Liver (tissue), 10 donors: ENCODE measurements at places on chromosomes 7 and 10.

- no peak for DNase-seq
Observed at GRCh38 chr10:47269294-47269693, 30.7 kb upstream of the GDF10 start.

- DNase-seq, result no peak
Observed at GRCh38 chr7:43395351-43395750, 187.6 kb upstream of the STK17A start.

- no peak for DNase-seq
Observed at GRCh38 chr10:127776816-127777215, 39.8 kb downstream of the FOXI2 start.

- no peak for DNase-seq
Observed at GRCh38 chr7:75715864-75716263, 22.9 kb downstream of the HIP1 start.
